ENCODE measurements at places on chromosomes 2 and 18.

DNA sequence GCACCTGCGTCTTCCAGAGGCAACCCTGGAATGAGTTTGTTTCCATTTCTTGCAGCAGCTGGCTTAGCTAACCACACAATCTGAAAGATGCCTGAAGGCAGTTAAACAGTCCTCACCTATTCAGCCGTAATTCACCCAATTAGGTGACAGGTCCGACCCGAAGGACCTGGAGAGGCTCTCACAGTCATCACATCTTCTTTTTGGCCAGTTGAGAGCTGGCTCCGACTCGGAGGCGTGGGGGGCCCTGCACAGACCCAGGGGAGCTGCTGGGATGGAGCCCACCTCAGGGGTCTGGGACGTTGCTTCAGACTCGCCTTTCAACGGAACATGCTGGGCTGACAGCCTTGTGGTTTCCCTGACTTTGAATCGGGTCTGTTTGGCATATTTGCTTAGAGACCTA, 187.3 kb downstream of the RTP5 start:
- no peak for DNase-seq

GRCh38 chr2:120880381-120880780, 144.7 kb downstream of the GLI2 start:
- no peak for DNase-seq

DNA sequence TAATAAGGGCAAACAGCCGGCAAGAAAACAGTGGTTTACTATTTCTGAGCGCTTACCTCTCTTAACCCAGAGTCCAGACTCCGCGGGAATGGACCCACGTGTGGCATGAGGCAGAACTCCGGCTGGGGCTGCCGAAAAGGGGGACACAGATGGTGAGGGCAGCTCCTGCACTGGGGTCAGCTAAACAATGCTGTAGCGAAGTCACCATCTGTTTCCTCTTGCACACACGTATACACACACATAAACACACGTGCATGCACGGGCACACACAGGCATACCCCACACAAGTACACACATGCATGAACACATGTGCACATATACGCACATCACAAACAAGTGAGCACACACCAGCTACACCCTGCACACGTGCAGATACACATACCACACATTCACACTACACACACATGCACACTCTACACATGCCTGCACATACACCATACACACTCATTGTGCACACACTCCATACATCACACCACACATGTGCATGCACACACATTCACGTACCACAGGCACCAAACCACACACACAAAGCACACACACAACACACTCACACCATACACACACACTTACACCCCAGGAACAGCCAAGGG, 105.9 kb upstream of the ID2 start:
- no peak for DNase-seq

- DNase-seq: no peak
These were observed 33.6 kb downstream of the DGKD start for GRCh38 chr2:233387667-233388528.

GRCh38 chr2:106142683-106143082, 51.4 kb downstream of the UXS1 start:
- no peak for DNase-seq

DNA sequence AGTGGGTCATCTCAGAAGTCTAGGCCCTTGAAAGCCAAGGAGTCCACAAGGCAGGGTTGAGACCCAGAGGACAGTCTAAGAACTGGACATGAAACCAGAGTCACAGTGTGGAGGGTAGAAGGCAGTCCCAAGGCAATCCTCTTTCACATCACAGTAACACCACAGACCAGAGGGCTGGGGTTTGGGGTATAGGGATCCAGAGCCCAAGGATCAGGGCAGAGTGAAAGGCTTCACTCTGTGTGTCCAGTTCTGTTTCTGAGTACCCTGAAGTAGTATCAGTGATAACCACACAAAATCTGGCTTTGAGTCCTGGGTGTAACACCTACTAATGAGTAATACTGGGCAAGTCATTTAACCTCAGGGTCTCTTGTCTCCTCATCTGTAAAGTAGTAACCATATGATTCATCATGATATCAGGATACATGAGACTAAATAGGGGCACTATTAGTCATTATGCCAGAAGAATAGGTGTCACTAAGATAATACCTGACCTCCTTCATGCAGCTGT, 91.0 kb downstream of the ICA1L start:
- DNase-seq: no peak

DNA sequence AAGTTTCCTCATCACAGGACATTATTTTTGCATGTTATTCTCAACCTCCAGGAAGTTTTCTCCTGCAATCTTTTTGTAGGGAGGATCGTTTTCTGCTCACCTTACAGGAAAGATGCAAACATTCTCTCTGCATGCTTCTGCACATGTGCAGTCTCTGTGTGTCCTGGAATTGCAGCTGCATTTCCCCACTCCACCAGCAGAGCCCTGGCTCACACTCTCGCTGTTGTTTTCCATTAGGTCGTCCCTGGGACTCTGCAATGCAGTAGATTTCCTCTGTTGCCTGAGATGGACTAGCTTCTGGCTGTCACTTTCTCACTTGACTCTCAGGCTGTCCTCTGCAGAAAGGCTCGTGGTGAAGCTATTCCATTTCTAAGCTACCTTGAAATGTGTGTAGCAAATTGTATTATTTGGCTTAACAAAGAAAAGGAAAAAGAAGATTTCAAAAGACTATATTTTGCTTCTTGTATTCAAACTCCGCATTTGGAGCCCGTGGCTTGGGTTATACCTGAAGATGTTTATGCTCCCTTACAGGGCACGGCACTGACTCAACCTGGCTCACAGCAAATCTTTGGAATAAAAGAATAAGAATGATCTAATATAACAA, 346.7 kb downstream of the RAD51AP2 start:
- DNase-seq: peak; percentile 42

GRCh38 chr2:106168657-106169056, 25.4 kb downstream of the UXS1 start:
- no peak for DNase-seq

- no peak for DNase-seq
These were observed 241.7 kb upstream of the DOK6 start for GRCh38 chr18:69158944-69159343.

Data from progenitor cell of endocrine pancreas (in vitro differentiated cells).